ENCODE measurements at places on chromosomes 12 and 14.
A peak's percentile ranks its signal among the peaks of the same experiment; 100 is the strongest.

GRCh38 chr14:22200977-22201605 lies 387.9 kb downstream of the DAD1 start:
- DNase-seq: peak; percentile 20

DNA sequence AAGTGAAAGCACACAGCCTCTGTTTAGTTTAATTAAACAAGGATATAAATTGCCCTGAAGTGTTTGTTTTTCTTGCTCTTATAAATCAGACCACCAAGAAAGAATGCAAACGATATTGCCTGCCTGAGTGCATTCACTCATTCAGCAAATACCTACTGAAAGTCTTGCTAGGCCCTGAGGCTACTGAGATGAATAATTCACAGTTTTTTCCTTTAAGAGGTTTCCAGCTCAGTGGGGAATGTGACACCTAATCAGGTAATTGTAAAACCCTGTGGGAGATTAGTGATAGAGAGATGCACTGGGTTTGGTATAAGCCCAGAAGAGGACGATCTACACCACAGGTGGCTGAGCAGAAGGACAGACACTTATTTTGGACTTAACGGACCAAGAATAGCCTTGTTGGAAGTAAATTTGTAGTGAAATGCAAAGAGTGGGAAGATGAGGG lies 151.4 kb downstream of the SLC35F4 start:
- DNase-seq: no peak

DNA sequence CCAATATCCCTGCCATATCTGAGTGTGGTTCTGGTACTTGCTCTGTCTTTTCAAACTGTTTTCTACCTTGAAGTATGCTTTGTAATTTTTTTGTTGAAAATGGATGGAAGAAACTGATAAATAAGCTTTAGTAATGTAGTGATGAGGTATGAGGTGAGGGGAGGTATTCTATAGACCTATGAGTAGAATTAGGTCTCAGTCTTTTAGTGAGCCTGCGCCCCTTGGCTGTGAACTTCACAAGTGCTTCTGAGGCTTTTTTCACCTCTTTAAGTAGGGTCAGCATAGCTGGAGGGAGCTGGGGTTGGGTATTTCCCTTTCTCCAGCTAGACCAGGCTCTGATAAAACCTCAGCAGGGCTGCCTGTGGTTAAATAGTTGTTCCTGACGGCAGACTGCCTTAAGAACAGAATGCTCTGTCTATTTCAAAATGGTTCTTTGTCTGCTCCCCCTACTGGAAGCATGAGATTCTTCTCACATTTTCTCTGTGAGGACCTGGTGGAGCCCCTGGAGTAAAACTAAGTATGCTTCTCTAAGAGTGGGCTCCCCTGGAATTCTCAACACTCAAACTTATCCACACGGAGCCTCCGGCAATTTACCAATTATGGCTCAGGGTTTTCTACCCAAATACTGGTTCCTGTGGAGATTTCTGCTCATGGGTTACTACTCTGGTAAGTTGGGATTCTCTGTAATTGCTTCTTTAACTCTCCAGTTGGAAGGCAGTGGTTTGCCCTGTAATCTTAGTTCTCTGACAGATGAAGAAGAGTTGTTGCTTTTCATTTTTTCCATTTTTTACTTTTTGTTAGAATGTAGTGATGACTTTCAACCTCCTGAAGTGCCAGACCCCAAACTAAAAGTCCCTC lies 13.1 kb downstream of the KRT5 start:
- DNase-seq: peak; percentile 51

- DNase-seq: no peak
Measured at GRCh38 chr12:79939728-79940310, 4.9 kb upstream of the PPP1R12A start.

GRCh38 chr12:11797317-11797913 lies 147.9 kb downstream of the ETV6 start:
- DNase-seq: no peak

DNA sequence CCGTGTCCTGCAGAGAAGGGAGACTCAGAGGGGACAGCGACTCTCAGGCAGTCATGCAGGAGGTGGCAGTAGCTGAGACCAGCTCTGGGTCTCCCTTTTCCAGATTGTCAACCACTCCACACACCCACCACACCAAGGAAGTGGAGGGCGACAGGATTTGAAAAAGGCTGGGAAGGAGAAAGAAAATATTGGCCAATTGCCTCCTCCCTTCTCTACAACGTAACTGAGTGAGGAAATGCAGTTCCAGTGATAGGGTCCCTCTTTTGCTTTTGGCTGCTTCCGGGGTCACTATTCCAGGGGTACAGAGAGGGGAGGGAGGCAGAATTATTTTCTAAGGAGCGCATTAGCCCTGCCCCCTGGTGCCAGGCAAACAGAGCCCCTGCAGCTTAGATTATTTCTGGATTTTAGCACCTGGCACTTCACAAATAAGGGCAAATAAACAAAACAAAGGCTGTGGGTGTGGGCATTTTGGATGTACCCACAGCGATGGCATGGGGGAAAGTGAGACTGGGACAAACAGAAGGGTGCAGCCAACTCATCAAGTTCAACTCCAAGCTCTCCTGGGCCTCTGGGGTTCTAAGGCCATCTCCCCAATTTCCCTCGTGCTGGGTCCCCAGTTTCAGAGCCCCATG lies 20.4 kb downstream of the ASB2 start:
- no peak for DNase-seq

DNA sequence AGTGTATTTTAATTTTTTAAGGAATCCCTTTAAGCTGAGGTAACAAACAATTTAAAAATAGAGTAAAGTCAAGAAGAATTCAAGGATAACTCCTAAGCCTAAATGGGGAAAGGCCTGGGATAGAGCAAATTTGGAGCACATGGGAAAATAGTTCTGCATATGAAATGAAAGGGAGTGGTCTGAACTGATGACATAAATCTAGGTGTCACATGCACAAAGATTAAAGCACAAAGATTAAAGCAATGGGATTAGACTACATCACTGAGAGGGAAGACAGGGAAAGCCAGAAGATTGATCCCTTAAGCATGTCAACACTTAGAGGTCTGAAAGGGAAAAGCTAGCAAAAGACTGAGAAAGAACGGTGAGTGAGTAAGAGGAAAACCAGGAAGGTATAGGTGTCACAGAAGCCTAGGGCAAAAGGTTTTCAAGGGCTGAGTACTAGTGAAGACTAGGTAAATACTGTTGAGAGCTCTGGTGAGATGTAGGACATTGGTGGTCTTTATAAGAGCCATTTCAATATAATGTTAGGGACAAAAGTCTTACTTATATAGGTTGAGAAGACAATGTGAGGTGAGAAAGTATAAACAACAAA lies 59.6 kb downstream of the SEC23A start:
- no peak for DNase-seq

DNA sequence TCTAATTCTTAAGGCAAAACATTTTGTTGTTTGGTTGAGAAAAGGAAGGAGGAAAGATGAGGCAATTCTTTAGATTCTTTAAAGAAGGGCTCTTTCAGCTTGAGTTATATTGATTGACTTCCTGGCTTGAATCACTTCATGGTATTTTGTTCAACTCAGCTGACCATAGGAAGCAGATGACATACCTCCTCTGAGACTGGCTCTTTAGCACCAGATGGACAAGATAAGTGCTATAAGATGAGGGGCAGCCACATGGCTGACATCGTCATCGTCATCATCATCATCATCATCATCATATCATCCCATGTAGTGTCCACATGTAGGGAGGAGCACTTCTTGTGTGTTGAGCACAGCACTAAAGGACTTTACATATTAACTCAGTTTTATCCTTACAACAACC lies 81.3 kb downstream of the SSPN start:
- DNase-seq: no peak

DNA sequence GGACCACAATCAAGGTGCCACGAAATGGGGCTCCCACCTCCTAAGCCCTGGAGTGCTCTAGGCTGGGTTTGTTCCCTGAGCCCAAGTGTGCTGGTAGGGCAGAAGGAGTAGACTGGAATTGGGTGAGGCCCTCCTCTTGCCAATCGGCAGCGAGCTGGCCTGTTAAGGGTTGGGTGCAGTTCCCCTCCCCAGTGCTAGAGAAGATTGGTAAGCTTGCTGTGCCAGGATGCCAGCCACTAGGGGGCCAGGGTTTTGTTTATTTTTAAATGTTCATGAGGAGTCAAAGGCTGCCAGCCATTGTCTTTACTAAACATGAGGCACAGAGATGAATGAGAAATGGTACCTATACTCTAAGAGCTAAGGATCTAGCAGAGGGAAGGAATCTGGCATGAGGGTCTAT lies 79.7 kb downstream of the SPTB start:
- no peak for DNase-seq

- no peak for DNase-seq
Measured at GRCh38 chr12:15979096-15980092, 68.3 kb downstream of the DERA start.

GRCh38 chr12:85424581-85425348 lies 144.7 kb downstream of the ALX1 start:
- no peak for DNase-seq

GRCh38 chr12:58757422-58757821 lies 162.9 kb downstream of the LRIG3 start:
- no peak for DNase-seq

- DNase-seq: no peak
Measured at GRCh38 chr12:113204804-113205203, 16.5 kb upstream of the TPCN1 start.

GRCh38 chr14:72462056-72462455 lies 431.8 kb downstream of the DPF3 start:
- DNase-seq: no peak

DNA sequence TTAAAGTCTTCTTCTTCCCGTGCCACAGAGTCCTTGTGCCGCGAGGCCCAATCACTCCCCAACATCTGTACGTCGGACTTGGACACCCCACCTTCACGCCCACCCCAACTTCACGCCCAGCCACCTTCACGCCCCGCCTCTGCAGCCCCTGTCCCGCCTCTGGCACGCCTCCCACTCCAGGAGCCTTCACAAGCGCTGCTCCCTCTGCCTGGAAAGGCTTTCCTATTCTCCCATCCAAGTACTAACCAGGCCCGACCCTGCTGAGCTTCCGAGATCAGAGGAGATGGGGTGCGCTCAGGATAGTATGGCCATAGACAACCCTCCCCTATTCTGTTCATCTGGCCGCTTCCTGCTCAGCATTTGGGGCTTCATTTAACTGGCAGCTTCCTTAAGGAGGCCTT lies 17.3 kb upstream of the EIF5 start:
- DNase-seq: no peak

GRCh38 chr12:115213538-115214016 lies 529.6 kb upstream of the TBX3 start:
- no peak for DNase-seq

- DNase-seq: no peak
Measured at GRCh38 chr12:104126548-104126947, 11.5 kb downstream of the NFYB start.
